ENCODE measurements at places on chromosomes 4 and X.

GRCh38 chrX:46184749-46185148 is 360.5 kb downstream of the ZNF674 start:
- H3K4me1 ChIP-seq, result no peaks in the 10 kb centered on the region
- H3K4me3 ChIP-seq, result no peak overlapping the region
- H3K27me3 ChIP-seq, result no peaks in the 10 kb centered on the region
- H3K36me3 ChIP-seq, result no peaks in the 10 kb centered on the region
- no peak overlapping the region for H3K27ac ChIP-seq

DNA sequence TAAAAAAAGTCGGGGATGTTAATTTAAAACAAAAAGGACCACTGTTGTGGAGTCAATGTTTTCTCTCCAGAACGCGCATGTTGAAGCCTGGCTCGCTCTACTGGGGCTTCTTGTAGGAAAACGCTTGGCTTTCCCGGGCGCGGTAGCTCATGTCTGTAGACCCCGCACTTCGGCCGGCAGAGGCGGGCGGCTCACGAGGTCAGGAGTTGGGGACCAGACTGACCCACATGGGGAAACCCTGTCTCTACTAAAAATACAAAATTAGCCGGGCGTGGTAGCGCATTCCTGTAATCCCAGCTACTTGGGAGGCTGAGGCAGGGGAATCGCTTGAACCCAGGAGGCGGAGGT is 15.6 kb downstream of the NELFA start:
- H3K27ac ChIP-seq, result no peak overlapping the region
- no peak overlapping the region for H3K4me3 ChIP-seq
- no peaks in the 10 kb centered on the region for H3K27me3 ChIP-seq
- DNase-seq, result no peak
- H3K4me1 ChIP-seq, result peaks cover 5% of the 10 kb centered on the region
- H3K36me3 ChIP-seq, result no peaks in the 10 kb centered on the region

DNA sequence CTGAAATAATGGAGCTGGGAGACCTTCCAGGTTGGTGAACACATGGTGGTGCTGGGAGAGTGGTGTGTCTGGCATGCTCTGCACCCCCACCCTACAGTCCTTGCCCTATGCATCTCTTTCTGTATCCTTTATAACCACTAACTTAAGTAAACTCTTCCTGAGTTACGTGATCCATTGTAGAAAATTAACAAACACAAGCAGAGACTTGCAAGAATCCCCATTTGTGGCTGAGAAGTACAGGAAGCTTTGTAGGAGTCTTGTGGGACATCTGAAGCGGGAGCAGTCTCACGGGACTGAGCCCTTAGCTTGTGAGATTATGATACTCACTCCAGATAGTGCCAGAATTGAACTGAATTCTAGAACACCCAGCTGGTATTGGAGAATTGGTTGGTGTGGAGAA is 14.3 kb upstream of the FAM13A start:
- no peaks in the 10 kb centered on the region for H3K4me1 ChIP-seq
- no peaks in the 10 kb centered on the region for H3K27me3 ChIP-seq
- H3K27ac ChIP-seq, result no peak overlapping the region

- no peak overlapping the region for H3K27ac ChIP-seq
- H3K4me1 ChIP-seq, result no peaks in the 10 kb centered on the region
- no peak for DNase-seq
These were observed 98.2 kb downstream of the PJA1 start for GRCh38 chrX:69066966-69067525.

- H3K36me3 ChIP-seq, result no peaks in the 10 kb centered on the region
- no peak overlapping the region for H3K27ac ChIP-seq
- H3K4me3 ChIP-seq, result no peak overlapping the region
- DNase-seq, result no peak
- no peaks in the 10 kb centered on the region for H3K27me3 ChIP-seq
These were observed 514 bp downstream of the FANCB start for GRCh38 chrX:14872355-14872754.

DNA sequence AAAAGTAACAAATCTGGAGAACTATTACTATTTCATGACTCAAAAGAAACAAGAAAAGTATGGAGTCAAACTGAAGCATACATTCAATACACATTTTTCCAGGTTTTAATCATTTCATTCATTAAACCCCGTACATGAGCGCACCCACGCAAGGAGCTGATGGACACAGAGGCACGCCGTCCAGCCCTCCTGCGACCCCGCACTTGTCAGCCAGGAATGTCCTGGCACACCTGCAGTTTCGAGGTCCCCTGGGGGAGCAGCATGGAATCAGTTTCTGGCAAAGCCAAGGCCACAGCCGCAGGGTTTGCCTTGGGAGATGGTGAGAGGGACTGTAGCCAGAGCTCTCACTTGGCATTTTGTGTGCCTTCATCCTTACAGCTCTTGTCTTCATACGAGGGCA is 12.8 kb upstream of the SLC2A9 start:
- no peak for DNase-seq
- H3K27ac ChIP-seq, result no peak overlapping the region

- H3K27me3 ChIP-seq, result no peaks in the 10 kb centered on the region
- DNase-seq, result no peak
- H3K36me3 ChIP-seq, result no peaks in the 10 kb centered on the region
- H3K4me1 ChIP-seq, result no peaks in the 10 kb centered on the region
These were observed 91.6 kb upstream of the NMU start for GRCh38 chr4:55727746-55728145.

DNA sequence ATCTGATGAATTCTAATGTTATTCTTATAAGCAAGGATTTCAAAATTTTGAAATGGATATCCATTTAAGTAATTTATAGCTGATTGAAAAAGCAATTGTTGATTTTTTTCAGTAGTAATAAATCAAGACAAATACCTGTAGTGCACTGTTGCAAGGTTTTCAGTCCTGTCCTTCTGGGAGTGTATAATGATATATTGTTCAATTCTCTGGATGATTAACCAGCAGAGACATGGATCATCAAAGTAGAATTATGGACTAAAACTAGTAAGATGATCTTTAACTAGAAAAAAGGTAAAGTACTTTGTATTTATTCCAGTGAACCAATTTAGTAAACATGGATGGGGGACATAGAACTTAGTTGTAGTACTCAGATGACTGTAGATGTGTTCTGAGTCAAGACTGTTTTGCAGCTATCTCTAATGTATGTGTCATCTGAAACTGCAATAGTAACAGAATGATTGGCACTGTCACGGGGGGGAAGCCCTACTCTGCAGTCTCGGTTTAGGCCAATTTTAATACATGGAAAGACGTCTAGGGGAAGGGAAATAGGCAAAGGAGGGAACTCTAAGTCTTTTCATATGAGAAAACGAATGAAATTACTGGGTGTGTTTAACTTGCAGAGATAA is 121.9 kb downstream of the GLRA3 start:
- H3K27me3 ChIP-seq, result no peaks in the 10 kb centered on the region
- no peak overlapping the region for H3K27ac ChIP-seq
- H3K4me3 ChIP-seq, result no peak overlapping the region
- no peaks in the 10 kb centered on the region for H3K36me3 ChIP-seq
- no peak for DNase-seq
- H3K4me1 ChIP-seq, result no peaks in the 10 kb centered on the region

GRCh38 chrX:9204560-9204959 is 170.6 kb upstream of the FAM9B start:
- no peak overlapping the region for H3K4me3 ChIP-seq
- no peaks in the 10 kb centered on the region for H3K27me3 ChIP-seq
- no peak for DNase-seq
- no peak overlapping the region for H3K27ac ChIP-seq
- H3K4me1 ChIP-seq, result no peaks in the 10 kb centered on the region
- H3K36me3 ChIP-seq, result no peaks in the 10 kb centered on the region

- no peaks in the 10 kb centered on the region for H3K27me3 ChIP-seq
- no peaks in the 10 kb centered on the region for H3K4me1 ChIP-seq
- no peak overlapping the region for H3K4me3 ChIP-seq
- no peaks in the 10 kb centered on the region for H3K36me3 ChIP-seq
- no peak overlapping the region for H3K27ac ChIP-seq
- DNase-seq, result no peak
These were observed 140.4 kb downstream of the ZNF674 start for GRCh38 chrX:46404774-46405173.

GRCh38 chr4:40254608-40255392 is 58.0 kb downstream of the RHOH start:
- peak overlapping the region; percentile 91 for H3K27ac ChIP-seq
- H3K4me3 ChIP-seq, result no peak overlapping the region
- H3K36me3 ChIP-seq, result no peaks in the 10 kb centered on the region
- no peaks in the 10 kb centered on the region for H3K27me3 ChIP-seq
- DNase-seq, result peak; percentile 60

DNA sequence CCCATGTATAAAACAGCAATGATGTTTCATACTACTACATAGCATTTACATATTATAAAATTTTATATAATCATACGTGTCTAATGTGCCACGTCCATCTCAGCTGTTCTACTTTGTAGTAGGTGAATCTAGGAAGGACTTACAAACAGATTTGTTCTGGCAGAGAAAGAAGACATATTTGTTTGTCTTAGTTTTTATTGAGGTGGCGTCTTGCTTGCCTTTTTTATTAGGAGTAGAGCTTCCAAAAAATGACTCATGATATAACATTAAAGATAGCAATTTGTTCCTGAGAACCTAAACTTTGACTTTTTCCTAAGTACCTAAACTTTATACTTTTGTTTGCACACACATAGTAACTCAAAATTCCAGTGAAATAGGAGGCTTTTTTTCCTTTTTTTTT is 64.6 kb downstream of the CLDN22 start:
- no peak for DNase-seq
- no peak overlapping the region for H3K27ac ChIP-seq
- H3K4me1 ChIP-seq, result peaks cover 13% of the 10 kb centered on the region

- no peak for DNase-seq
- H3K4me1 ChIP-seq, result peaks cover 6% of the 10 kb centered on the region
- no peak overlapping the region for H3K4me3 ChIP-seq
- peaks cover 21% of the 10 kb centered on the region for H3K27me3 ChIP-seq
- no peak overlapping the region for H3K27ac ChIP-seq
- no peaks in the 10 kb centered on the region for H3K36me3 ChIP-seq
These were observed 4.6 kb downstream of the RNF175 start for GRCh38 chr4:153755186-153755585.

DNA sequence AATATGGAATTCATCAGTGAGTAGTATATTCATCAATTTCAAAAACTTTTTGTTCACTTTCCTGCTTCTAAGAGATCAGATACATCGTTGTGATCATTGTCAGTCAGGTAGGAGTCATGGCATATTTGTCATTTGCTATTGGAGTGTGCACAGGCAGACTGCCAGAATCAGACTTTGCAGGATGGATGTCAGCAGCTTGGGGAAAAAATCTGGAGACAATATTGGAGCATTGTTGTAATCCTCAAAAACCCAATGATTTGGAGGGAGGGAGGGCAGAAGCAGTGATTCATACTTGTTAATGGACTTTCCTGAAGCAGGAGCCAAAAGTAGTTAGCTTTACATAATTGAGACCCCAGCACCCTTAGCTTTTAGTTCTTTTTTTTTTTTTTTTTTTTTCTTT is 59.6 kb upstream of the DRP2 start:
- no peaks in the 10 kb centered on the region for H3K36me3 ChIP-seq
- no peak overlapping the region for H3K27ac ChIP-seq
- no peaks in the 10 kb centered on the region for H3K27me3 ChIP-seq
- no peaks in the 10 kb centered on the region for H3K4me1 ChIP-seq

DNA sequence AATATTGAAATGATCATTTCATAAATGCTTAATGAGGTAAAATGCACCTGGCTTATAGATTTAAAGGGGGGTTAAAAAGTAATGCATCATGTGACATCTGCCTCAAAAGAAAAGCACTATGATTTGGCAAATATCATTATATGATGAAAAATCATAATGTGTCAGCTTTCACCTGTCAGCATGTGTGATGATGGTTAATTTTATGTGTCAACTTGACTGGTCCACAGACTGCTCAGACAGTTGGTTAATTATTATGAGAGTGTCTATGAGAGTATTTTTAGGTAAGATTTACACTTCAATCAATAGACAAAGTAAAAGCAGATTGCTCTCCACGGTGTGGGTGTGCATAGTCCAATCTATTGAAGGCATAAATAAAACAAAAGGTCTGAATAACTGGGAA is 1986.7 kb downstream of the PCDH7 start:
- no peak overlapping the region for H3K4me3 ChIP-seq
- no peak for DNase-seq
- H3K36me3 ChIP-seq, result no peaks in the 10 kb centered on the region
- H3K4me1 ChIP-seq, result no peaks in the 10 kb centered on the region
- H3K27me3 ChIP-seq, result no peaks in the 10 kb centered on the region

- no peaks in the 10 kb centered on the region for H3K36me3 ChIP-seq
- no peak overlapping the region for H3K4me3 ChIP-seq
- no peaks in the 10 kb centered on the region for H3K27me3 ChIP-seq
- H3K27ac ChIP-seq, result no peak overlapping the region
These were observed 26.6 kb downstream of the PPM1K start for GRCh38 chr4:88257726-88258125.

DNA sequence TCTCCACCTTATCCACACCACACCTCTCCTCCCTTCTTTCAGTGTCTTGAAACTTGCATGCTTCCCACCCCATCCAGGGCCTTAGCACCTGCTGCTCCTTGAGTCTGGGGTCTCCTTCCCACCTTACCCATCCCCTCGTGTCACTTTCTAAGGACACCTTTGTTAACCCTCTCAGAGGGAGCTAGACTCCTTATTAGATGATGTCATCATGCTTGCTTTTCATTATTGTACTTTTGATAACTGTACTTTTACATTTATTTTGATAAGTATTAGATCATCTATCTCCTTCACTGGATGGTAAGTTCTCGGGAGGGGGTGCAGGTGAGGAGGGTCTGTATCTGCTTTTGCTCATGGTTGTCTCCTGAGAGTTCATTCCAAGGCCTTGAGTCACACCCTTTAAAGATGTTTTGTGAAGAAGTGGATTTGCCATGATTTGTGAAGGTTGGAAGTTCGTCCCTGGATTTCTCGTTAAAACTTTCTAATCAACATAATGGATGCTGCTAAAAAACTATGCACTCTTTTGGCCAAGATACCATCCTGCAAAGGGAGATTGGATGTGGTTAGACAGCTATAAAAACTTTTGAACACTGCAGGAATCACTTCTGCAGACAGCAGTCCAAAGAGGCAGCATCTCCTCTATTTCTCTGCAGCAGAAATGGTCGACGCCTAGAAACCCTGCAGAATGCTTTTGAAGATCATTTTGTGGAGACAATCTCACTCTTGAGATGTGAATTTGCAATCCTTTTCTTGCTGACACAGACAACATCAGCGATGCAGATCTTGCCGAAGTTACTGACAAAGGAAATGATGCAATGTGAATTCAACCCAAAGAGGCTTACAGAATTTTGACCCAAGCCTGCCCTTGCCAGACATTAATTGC is 69.6 kb downstream of the ENPP6 start:
- H3K27me3 ChIP-seq, result no peaks in the 10 kb centered on the region
- H3K4me3 ChIP-seq, result no peak overlapping the region
- no peak overlapping the region for H3K27ac ChIP-seq
- H3K36me3 ChIP-seq, result no peaks in the 10 kb centered on the region
- DNase-seq, result no peak
- peaks cover 26% of the 10 kb centered on the region for H3K4me1 ChIP-seq

DNA sequence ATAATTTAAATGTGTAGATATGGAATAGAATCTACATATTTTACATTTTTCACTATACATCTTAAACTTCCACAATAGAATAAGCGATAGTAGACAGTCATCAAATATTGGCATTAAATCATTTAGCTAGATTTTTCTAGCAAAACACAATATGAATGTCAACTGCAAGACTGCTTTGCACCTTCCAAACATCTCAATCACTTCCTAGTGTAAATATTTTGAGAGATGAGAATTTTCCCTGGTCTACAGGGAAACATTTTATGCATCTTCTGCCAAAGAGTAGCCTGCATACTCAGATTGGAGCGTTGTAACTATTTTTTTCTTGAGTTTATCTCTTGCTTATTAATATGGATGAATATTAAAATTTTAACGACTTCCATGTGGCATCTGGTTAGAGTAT is 897.4 kb downstream of the CENPC start:
- H3K4me1 ChIP-seq, result no peaks in the 10 kb centered on the region
- H3K36me3 ChIP-seq, result no peaks in the 10 kb centered on the region
- H3K27ac ChIP-seq, result no peak overlapping the region
- DNase-seq, result no peak
- no peak overlapping the region for H3K4me3 ChIP-seq
